Activated naive CD4-positive, alpha-beta T cell treated with anti-CD3 and anti-CD28 coated beads for 36 hours (primary cell): ENCODE measurements at places on chromosomes 7 and 10.

- DNase-seq, result no peak
Observed at GRCh38 chr7:7913504-7913903, 55.1 kb upstream of the GLCCI1 start.

GRCh38 chr10:76318211-76318610, 886.8 kb downstream of the LRMDA start:
- no peak for DNase-seq

GRCh38 chr10:17088118-17088806, 41.3 kb downstream of the CUBN start:
- DNase-seq, result no peak

- no peak for DNase-seq
Observed at GRCh38 chr10:69242040-69242851, 22.1 kb downstream of the HKDC1 start.

- no peak for DNase-seq
Observed at GRCh38 chr7:117005449-117005848, 52.1 kb downstream of the ST7 start.

DNA sequence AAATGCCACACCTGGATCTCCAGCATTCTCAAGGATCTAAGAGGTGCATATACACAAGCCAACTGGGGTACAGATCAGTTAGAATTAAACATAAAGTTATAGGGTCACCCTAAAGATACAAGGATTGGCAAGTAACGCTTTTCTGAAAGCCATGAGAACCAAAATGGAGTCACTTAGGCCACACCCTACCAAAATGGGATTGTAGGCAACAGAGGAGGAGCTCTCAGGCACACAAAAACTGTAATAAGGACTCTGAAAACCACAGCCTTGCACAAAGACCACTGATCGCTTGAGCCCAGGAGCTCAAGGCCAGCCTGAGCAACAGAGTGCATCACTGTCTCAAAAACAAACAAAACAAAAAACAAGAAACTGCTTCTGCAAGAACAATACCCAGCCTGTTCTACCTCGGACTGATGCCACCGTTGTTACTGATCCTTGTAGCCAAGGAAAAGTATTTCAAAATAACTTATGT, 35.5 kb downstream of the SVOPL start:
- no peak for DNase-seq

- no peak for DNase-seq
Observed at GRCh38 chr7:102216573-102217314, 69.9 kb upstream of the SH2B2 start.

DNA sequence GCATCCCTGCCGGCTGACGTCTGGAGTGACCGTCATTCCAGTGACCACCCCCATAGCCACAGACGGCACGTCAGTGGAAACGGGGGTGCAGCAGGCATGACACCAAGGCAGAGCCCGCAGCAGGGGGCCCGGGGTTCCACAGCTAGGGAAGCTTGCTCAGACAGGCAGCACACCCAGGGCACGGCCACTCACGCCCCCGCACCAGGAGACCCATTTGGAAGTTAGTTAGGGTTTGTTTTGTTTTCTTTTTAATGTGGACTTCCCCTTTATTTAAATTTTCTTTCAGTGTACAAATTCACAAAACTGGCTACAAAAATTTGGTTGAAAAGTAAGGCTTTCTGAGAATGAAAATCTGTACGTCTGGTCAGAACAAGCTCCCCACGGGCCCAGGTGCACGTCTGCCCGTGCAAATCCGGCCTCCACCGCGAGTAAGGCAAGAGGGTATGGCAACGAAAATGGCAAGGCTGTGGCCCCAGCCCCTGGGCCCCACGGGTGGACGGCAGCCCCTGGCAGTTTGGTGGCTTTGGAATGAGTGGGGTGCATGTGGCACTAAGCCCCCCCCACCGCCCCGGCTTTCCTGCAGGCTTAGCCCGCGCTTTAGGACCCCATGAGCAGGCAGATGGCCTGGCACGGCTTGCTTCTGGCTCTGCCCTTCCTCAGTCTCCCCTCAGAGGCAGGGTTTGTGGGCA, 124.2 kb downstream of the FAM53B start:
- DNase-seq, result no peak

GRCh38 chr7:101200504-101200861, 353 bp downstream of the MOGAT3 start:
- no peak for DNase-seq

GRCh38 chr10:71985542-71986250, 21.5 kb downstream of the CHST3 start:
- DNase-seq, result peak; percentile 33

DNA sequence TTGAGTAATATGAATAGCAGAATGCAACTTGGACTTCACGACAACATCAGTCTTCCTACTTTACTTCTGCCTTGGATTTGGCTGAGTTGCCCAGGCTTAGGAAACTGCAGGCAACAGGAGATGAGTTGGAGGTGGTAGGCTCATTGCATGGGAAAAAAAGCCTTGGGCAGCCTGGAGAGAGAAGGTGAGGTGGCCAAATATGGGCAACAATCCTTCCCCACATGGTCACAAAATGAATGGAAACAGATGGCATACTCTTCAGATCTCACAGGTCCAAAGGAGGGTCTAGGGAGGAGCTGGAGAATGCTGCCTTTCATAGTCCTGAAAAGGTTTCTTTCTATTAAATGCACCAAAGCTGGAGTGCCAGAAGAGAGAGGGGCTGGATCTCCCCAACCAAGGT, 128.6 kb upstream of the AOAH start:
- DNase-seq, result no peak

- DNase-seq, result peak; percentile 24
Observed at GRCh38 chr10:110214371-110214826, 7.0 kb downstream of the MXI1 start.

DNA sequence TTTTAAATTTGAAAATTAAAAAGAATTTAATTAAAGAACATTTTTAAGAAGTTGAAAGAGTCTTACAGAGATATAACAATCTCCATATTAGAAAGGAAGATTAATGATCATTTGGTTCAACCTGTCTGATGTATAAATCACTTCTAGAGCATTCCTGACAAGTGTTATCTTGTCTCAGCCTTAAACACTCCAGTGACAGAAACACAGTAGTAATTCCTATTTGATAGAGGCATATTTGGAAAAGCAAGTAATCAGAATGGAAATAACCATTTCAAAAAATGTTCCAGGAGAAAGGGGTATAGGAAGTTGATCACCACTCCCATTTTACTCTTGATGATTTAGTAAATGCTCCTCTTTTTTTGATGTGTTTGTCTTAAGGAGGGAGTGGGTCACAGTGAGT, 213.1 kb upstream of the FAM3C start:
- DNase-seq, result no peak

DNA sequence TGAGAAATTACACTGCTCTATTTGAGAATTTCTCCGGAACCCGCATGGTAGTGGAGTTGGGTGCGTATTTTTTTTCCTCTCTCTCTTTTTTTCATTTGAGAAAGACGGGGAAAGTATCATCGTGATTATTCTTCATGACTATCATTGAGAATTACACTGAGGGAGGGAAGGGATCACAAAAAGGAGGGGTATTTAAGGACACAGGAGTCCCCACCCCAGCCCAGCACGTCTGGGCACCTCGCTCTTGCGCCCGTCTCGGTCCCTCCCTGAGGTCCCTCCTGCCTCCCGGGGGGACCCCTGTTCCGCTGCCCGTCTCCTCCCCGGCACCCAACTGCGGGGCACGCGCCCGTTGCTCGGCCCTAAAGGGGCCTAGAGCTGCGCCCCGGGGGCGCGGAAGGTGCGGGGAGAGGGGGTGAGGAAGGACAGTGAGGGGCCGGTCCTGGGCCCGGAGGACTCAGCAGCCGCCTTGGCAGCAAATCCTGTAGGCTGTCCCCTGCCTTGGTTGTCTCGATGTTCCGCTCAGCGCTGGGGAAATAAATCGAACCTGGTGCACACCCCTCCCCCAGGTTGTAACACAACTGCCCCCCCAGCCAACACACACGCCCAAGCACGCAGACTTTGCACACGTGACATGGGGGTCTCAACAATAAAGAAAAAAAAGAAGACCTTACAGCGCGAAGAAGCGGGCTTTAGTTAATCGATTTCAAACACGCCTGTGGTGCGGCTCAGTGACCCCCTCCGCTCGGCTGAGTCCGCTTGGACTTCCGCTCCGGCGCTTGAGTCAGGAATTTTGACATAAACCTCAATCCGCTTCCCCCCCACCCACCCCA, 18.6 kb upstream of the GATA3 start:
- no peak for DNase-seq

DNA sequence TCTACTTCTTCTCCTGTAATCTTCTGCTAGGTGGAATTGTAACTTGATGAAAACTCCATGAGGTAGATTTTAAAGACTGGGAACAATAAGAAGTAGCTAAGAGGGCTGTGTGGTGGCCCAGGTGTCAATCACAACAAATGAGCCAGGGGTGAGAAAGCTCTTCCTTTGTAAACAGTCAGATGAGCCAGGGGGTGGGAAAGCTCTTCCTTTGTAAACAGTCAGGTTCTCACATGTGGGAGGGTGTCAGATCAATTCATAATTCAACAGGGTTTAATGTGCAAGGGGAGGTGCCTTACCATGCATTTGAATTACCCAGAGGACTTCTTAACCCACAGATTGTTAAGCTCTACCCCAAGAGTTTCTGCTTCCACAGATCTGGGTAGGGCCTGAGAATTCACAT, 312.4 kb upstream of the AUTS2 start:
- DNase-seq, result no peak

- DNase-seq, result no peak
Observed at GRCh38 chr7:147240468-147240867, 1123.9 kb downstream of the CNTNAP2 start.

DNA sequence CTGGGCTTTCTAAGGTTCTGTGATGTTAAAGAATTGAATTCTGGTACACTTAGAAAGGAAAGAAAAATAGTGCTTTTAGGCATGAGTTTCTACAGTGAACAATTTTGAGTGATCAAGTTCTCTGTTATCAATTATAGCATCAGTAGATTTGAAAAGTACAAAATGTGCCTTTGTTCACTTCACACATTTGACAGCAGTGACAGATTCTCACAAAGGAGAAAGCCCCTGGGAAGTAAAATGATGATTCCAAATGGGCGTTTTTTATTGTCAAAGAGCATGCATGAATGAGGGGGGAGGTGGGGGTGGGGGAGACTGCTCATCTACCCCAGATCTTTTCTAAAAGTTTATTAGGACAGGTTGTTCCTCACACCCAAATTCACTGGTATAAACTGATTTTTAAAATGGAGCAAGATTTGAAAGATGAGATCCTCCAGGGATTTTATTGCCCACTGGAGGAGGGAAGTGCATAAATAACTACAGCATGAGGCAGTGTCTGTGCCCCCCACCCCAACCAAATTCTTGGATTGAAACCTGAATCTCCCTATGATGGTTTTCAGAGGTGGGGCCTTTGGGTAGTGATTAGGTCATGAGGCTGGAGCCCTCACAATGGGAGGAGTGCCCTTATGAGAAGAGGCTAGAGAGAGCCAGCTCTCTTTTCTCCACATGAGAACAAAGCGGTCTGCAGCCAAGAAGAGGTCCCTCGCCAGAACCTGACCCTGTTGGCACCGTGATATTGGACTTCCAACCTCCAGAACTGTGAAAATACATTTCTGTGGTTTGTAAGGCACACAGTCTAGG, 79.5 kb downstream of the AOAH start:
- no peak for DNase-seq

DNA sequence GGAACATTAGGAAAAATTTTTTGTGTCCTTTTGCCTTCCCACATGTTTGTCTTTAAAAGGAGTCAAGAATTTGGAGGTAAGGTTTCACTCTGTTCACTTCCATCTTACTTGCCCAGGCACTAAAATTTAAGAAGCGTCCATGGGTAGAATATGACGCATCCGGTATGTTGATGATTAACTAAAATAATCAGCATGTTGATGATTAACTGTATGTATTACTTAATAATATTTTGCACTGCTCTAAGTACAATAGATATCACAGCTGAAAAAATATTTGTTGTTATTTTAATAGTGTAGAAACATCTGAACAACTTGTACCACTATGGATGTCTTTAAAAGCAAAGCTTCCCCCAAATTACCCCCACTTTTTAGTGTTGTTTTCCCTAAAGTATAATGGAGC, 11.5 kb downstream of the ANKRD22 start:
- no peak for DNase-seq

DNA sequence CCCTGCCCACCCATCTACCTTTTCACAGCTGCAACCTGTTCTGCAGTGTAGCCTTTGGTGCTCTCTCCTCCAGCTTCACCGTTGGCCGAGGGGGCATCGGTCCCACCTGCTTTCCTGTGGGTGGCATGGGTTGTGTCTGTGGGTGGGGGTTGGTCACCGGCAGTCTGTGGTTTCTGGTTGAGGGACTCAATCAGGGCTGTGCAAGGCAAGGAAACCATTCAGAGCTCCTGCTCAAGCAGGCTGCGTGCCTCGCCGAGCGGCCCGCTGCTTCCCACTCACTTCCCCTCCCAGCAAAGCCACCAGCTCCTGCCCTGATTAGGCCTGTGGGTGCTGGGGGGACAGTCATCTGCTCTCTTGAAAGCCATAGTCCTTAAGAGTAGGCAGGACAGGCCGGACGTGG, 9.8 kb downstream of the DNAJB12 start:
- no peak for DNase-seq

GRCh38 chr10:132408823-132409666, 12.0 kb downstream of the PWWP2B start:
- no peak for DNase-seq

- no peak for DNase-seq
Observed at GRCh38 chr10:29039091-29039490, 249.8 kb upstream of the LYZL1 start.

GRCh38 chr10:63409465-63410027, 56.2 kb downstream of the JMJD1C start:
- DNase-seq, result no peak

DNA sequence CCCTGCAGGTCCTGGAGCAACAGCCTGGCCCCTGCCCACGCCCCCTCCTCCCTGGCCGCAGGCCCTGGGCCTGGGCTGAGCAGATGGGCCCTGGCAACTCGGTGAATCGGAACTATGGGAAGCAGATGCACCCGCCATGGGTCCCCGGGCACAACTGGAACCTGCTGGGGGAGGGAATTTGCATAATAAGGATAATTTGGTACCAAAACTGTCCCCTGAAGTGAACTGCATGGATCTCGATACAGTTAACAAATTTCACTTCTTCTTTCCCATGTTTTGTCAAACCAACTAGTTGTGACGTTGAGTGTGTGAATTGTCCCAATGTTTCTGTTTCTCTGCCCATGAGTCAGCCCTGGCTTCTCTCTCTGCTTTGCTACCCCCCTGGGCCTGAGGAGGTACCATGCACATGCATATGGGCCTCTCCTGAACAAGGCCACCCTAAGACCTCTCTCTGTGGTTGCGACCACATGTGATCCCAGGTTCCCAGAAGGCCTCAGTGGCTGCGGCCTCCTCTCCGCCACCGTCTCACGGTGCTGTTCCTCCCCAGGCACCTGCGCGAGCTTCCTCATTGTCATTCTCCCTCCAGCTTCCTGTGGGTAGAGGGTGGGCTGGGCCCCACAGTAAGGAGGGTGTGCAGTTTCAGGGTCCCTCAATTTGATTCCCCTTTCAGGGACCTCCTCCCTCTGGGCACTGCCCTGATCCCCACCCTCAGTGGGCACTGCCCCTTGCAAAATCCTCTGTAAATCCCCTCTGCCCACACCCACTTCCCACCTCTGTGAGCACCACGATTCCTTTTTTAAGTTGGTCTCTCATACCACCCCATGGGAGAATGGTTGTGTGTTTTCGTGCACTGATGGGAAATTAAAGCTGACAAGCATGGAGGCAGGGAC, 40.0 kb downstream of the FIGNL1 start:
- DNase-seq, result peak; percentile 44

GRCh38 chr7:90570373-90570959, 25.7 kb upstream of the CDK14 start:
- no peak for DNase-seq

- DNase-seq, result no peak
Observed at GRCh38 chr10:97771055-97771891, 526 bp downstream of the SFRP5 start.
